SHP77 treated with DMSO at 0.1 percent for 48 hours (cell line): ENCODE measurements at places on chromosomes 2 and 18.

- no peak for DNase-seq
Measured at GRCh38 chr2:118479020-118479419, 368.4 kb downstream of the EN1 start.

- peak; percentile 36 for DNase-seq
Measured at GRCh38 chr2:73588177-73588576, 54.0 kb downstream of the NAT8 start.

DNA sequence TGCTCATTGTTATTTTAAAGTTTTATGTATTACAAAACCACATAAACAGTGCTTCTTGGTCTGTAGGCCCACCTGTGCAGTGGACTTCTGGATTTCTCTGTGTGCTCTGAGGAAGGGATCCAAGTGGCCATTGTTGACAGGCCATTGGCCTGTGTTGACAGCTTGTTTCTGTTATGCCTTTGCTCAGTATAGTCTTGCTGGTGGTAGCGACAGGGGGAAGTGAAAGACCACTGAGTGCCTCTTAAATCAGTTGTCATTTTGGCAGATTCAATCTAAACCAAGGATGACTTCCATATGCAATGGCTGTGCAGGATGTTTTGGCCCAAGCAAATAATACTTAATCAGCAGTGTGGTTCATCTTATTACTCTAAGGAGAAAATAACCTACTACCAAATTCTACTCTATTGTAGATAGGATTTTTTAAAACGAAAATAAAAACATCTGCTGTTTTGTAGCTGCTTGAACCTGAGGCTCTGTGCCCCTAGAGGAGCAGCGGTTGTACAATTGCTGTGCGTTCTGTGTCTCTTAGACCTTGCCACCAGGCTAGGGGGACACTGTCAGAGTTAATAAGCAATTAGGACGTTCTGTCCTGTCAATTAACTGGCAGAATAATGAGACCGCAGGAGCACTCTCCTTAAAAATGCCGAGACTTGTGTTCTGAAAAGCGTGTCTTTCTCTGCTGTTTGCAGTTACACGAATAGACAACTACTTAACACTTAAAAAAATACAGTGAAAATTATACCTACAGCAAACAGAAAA, 108.2 kb downstream of the RHBDD1 start:
- no peak for DNase-seq

DNA sequence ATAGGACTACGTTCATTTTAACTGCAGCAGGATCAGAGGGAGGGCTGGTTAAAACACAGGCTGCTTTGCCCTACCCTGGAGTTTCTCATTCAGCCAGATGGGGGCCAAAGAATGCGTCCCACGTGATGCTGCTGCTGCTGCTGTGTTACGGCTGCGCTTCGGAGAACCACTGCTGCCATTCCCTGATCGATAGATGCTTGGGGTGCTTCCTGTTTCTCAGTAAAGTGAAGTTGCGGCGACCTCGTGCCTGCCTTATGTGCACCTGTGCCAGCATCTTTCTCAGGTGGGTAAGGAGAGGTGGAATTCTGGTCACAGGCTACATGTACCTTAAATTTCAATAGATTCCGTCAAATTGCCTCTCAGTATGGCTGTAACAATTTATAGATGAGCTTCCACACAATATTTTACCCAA, 24.7 kb upstream of the TOGARAM2 start:
- no peak for DNase-seq

- no peak for DNase-seq
Measured at GRCh38 chr18:11807233-11807632, 44.0 kb upstream of the CHMP1B start.

DNA sequence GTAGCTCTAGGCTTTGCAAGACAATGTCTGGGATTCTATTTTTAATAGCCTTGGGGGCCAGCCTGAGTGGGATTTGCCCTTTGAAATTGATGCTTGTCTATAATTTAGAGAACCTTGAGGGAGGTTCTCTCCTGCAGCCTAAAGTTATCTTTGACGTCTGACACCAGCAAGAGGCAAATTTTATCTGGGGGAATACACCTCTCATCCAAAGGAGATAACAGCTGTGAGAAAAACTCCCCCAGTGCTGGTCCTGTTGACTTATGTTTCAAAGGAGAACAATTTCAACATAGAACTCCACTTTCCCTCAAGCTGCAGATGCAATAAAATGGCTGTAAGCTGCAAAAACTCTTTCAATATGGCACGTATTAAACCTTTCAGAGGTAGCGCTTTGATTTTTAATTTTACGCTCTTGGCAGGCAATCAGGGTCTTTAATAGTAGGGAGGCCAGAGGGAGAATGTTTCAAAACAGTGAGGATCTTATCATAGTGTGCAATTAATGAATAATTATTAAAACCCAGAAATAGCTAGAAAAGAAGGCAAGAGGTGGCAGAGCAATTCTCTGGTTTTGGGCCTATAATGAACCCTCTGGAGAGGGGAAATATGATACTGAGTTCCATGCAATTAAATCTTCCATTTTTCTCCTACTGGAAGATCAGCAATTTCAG, 62.4 kb downstream of the LYPD1 start:
- DNase-seq, result no peak

- DNase-seq, result no peak
Measured at GRCh38 chr2:15890936-15891905, 49.1 kb upstream of the MYCN start.

- DNase-seq, result peak; percentile 79
Measured at GRCh38 chr18:39841482-39842365, 2113.3 kb upstream of the PIK3C3 start.

GRCh38 chr18:24278591-24278990, 119.0 kb downstream of the OSBPL1A start:
- DNase-seq, result no peak

DNA sequence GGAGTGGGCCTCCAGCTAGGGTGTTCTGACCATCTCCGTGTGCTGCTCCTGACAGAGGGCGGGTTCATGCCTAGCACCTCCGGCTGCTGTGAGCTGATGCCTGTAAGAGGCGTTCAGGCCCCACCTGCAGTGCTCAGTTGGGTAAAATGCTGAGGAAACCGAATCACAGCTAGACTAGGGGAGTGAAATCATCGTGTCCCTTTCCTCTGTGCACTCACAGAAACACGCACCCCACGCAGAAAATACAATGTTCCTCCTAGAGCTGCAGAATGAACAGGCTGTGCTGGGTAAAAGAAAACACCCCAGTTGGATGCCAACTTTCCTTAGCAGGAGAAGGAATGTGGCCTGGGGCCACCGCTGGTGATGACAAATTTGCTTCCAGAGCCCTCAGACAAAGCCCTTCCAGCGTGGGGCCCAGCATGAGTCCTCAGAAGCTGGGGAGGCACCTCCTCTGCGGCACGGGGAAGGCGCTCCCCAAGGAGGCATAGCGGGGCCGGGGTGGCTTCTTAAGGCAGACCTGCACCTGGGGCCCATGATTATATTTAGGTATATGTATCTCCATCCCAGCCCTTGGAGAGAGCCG, 16.3 kb upstream of the ARHGEF4 start:
- no peak for DNase-seq

GRCh38 chr18:26536032-26536431, 12.3 kb downstream of the KCTD1 start:
- no peak for DNase-seq

- no peak for DNase-seq
Measured at GRCh38 chr2:12320991-12321641, 395.6 kb upstream of the TRIB2 start.

GRCh38 chr2:41932241-41933045, 115.4 kb upstream of the PKDCC start:
- no peak for DNase-seq

- DNase-seq, result no peak
Measured at GRCh38 chr2:140786585-140786984, 1344.2 kb downstream of the LRP1B start.

- DNase-seq, result no peak
Measured at GRCh38 chr2:70726947-70727725, 40.9 kb downstream of the ADD2 start.

- DNase-seq, result no peak
Measured at GRCh38 chr2:194661431-194661830, 995.6 kb upstream of the SLC39A10 start.

DNA sequence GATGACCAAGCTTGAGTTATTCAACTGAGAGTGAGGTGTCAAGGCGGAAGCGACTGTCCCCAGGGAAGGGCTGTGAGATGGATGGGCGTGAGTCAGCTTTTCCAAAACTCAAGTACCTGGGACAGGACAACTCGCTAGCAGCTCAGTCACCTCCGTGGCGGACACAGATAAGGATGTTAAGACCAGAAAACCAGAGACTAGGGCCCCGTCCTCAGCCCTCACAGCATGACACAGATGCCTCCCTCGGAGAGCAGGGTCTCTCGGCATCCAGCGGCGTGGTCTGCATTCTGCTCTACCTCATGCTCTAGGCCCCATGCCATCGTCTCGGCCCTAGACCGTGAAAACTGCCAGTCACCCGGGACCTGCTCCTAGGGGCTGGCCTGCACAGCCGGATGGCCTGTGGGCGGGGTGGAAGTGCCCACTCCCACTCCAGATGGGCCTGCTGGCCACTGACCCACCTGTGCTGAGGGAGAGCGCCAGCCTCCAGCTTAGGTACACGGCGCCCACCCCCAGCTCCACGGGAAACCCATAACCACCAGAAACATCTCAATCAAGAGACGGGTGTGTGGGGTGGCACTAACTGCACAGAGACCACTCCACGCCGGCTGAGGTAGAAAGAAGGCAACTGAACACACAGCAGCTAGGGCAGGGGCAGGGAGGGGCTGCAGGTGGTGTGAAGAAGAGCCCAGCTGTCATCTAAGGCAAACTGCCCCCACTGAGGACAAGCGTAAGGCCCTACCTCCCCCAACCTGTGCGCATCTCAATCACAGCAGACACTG, 39.8 kb downstream of the ANO7 start:
- DNase-seq, result no peak

DNA sequence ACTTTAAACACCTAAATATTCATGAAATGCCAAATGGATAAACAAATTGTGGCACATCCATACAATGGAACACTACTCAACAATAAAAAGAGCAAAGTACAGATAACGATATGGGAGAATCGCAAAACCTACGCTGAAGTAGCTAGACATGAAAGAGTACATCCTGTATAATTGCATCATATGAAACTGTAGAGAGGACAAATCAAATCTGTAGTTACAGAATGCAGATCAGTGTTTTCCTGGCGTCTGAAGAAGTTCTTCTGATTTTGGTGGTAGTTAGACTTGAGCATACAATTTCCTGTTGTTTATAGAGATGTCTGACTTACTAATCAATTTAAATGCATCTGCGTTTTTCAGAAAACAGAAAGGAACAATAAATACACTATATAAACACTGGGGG, 394.4 kb downstream of the SOCS6 start:
- DNase-seq, result no peak

DNA sequence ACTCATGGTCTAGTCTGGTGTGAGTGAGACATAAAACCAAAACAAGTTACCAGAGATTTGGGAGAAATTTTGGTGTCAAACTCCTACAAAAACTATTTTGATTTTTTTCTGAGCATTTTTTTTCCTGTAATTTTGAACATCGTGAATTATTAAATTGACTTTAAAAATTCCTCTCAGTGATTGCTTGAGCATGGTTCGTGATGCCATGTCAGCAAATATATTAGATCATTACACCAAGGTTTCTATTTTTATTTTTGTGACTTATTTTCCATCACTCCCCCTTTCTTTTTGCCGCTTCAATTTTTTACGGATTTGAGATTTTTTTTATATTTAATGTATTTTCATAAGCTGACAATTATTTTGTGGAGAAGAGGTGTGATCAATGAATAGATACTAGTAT, 613.9 kb upstream of the LRATD1 start:
- DNase-seq, result no peak

DNA sequence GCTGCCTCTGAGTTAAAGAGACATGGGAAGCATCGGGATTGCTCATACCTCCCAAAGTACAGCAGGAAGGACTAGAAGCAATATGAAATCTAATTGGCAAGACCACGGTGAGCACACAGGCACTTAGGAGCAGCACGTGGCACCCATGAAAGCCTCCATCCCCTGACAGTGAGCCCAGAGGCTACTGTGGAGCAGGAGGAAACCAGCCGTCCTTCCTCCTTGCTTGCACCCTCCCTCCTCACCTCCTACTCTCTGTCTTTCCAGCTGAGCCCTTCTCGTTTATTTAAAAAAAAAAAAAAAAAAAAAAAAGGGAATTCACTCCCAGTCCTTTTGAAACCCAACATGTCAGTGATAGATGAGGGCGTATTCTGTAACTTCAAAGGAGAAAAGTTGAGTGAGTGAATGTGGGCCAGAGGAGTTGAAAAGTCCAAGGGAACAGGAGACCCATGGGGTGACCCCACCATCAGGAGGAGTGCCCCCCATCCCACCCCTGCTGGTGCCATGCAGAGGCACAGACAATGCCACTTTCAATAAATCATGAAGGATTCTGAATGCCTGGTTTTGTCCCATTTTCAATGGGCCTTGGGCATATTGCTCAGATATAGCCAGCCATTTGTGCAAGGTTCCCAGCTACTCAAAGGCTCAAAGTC, 96.6 kb upstream of the ALPP start:
- DNase-seq, result no peak

- no peak for DNase-seq
Measured at GRCh38 chr2:145184741-145185651, 665.1 kb upstream of the ZEB2 start.

DNA sequence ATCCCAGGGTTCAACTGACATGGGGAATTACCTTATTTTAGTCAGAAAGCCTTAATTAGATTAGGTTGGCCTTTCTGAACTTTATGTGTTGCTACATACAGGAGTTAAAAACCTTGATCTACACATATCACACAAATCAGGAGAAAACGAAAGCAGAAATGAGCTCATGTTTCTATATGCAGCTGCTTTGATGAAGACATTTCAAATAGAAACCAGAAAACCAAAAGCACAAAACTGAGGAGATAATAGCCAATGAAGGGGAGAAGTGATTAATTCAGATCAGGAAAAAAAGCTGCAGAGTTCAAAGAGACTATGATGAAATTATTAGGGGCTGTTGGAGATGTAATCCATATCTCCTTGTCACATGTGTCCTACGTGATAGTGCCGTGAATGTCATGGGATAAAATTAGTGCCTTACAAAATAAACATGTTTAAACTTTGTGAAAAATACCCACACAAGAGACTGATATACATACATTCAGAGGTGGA, 255.0 kb downstream of the CAMKMT start:
- no peak for DNase-seq

DNA sequence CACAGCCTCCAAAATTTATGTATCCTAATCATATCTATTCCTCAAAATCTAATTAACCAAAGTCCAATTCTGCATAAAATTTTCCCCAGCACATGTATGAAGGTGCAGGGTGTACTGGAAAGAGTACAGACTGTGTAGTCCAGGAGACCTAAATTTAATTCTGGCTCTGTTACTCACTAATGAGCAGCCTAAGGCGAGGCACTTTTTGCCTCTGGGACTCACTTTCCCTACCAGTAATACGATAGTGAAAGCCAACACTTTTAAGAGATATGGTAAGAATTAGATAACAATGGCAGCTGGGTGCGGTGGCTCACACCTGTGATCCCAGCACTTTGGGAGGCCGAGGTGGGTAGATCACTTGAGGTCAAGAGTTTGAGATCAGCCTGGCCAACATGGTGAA, 177.7 kb downstream of the PIEZO2 start:
- no peak for DNase-seq

DNA sequence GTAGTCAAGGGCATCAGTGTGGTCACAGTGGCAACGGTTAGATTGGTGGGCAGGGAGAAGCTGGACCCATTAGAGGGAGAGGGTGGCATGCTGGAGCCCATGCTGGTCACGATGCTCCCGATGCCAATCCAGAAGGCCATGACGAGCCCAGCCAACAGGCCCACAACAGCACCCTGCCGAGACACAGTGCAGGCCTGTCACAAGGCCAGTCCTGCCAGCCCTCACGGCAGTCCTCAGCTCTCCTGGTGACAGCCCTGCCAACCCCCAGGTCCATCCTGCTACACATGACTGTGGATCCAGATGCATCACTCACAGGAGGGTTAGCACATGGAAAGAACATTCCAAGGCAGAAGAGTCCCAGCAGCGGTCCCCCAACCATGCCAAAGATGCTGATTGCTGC, 10.2 kb upstream of the ATRAID start:
- no peak for DNase-seq
